ENCODE measurements at places on chromosomes 16 and 17.

DNA sequence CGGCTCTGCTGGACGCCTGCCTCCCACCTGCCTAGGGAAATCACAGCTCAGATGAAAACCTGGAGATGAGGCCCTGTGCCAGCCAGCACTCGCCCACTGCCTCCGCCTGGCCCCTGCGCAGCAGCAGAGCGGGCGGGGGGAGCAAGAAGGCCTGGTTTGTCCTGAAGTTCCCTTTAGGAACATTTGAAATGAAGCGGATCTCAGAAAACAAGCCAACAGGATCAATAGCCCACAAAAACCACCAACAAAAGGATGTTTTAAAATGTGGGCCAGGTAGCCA lies 48.0 kb downstream of the RBFOX3 start:
- no peak for DNase-seq

DNA sequence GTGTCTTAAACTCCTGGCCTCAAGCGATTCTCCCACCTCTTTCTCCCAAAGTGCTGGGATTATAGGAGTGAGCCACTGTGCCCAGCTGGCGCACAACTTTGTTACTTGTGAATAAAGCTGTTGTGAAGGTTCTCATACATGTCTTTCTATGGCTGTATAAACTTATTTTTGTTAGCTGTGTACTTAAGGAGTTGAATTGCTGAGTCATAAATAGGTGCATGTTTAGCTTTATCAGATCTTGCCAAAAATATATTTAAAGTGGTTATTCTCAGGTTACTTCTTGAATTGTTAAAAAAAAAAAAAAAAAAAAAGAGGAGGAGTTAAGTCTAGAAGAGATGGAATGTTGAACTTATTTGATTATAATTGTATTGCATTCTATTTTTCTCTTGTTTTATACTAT lies 47.6 kb upstream of the IRX3 start:
- no peak for DNase-seq

DNA sequence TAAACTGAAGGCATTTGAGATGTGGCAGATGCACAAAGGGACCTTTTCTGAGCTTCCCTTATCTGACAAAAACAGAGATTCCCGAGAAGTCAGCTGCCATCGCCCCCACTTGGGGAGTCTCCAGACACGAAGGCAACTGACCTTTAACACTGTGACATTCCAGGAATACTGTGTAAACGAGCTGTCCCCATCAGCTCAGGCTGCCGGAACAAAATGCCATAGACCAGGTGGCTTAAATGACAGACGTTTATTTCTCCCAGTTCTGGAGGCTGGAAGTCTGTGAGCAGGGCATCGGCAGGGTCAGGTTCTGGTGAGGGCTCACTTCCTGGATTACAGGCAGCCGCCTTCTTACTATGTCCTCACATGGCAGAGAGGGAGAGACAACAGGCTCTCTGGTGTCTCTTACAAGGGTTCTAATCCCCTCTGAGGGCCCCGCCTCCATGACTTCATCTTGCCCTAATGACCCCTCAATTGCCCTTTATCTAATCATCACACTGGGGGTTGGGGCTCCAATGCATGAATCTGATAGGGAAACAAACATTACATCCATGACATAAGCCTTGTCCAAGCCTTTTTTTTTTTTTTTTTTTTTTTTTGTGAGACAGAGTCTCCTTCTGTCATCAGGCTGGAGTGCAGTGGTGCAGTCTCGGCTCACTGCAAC lies 178.5 kb upstream of the RPL38 start:
- DNase-seq: no peak

DNA sequence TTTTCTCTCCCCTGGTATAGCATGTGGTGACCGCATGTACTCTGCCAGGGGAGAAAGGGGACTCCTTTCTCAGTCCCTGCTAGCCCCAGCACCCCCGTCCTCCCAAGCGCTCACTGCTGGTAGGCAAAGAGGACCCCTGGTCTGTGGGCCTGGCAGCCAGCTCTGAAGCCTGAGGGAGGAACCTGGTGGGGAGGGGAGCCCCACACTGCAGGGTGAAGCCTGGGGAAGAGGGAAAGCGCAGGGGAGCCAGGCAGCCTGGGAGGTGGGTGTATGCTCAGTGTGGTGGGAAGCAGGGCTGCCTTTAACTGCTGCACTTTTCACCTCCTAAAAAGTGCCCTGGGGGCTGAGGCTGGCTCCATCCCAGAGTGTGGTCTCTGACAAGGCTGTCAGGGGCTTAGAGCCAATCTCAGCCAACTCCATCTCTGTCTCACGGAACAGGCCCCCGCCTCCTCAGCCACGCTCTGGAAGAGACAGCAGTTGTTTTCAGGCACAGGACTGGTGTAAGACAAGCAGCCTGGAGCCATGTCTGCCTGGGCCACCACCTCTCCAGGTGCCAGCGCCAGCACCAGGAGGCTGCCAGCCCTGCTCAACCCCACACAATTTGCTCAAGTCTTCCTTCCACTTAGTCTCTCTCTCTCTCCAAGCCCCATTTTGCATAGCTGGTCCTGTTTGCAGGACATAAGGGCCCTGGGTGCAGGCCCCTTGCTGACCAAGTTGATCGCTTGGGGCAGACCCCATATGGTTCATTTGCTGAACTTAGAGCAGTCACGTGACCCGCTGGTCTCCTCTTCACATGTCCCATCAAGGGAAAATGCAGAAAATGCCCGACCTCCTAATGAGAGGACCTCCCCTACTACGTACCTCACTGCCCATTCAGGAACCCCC lies 14.7 kb upstream of the TBX2 start:
- DNase-seq: no peak

DNA sequence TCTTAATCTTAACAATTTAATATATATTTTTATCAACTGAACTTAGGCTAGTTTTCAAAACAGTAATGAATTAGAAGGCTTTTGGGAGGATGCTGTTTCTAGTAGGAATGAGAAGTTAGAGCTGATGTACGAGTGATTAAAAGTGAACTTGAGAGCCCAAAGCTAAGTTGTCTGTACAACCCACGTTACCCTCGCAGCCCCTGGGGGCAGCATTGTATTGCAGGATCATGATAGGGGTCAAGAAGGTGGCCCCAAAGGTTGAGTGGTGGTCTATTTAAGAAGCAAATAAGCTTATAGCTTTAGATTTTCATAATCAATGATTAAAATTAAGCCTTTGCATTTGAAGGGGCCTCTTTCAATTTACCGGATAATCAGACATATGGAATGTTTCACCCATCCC lies 33.7 kb upstream of the ALDH3A2 start:
- DNase-seq: no peak

- DNase-seq: no peak
These were observed 4.3 kb upstream of the WIPI1 start for GRCh38 chr17:68461589-68461988.

DNA sequence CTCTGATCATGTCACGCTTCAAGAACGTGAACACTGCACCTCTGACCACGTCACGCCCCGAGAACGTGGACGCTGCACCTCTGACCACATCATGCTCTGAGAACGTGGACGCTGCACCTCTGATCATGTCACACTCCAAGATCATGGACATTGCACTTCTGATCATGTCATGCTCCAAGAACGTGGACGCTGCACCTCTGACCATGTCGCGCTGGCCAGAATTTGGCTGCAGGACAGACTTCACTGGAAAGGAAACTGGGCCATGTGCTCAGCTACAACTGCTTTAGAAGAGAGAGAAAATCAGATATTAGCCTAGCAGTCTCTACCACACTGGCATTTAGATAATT lies 182.7 kb downstream of the RPTOR start:
- no peak for DNase-seq
